ENCODE measurements at places on chromosomes 7 and 10. TPM values are rescaled to one million over a fixed set of nuclear protein-coding genes. Genes with fewer than 3 reads are reported as not detected.

GRCh38 chr7:116614499-116615262 lies 57.3 kb upstream of the MET start:
- DNase-seq, result no peak

GRCh38 chr7:4707217-4707741 lies 25.2 kb downstream of the FOXK1 start:
- DNase-seq, result no peak

DNA sequence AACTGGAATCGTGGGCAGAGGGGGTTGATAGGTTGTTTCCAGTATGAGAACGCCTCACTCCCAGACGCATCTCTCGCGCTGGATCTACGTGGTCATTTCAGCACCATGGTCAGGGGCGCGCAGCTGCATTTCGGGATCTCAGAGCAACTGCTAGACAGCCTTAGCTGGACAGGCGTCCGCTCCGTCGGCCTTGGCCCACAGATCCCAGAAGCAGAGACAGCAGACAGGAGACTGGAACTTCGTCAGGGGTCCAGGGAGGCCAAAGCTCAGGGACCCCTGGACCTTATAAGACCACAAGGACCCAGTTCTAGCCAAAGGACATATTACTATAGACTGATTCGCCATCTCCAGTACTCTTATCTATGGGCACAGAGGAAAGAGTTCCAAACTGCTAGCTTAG lies 5.3 kb downstream of the NEUROG3 start:
- DNase-seq, result peak; percentile 70

Gene EN2
- not detected for total RNA-seq

GRCh38 chr7:81883801-81884393 lies 114.0 kb upstream of the HGF start:
- no peak for DNase-seq

DNA sequence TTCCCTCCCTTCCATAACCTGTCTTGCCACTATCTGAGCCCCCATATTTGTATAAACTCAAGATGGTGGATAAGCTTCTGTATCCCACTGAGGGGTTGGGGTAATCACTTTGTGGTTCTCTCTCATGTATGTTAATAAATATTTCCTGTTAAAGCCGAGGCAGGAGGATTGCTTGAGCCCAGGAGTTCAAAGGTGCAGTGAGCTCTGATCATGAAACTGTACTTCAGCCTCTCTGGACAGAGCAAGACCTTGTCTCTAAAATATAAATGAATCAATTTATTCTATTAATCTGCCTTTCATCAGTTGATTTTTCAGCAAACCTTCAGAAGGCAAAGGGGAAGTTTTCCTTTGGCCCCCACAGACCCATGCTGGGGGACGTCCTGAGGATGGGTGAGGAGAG lies 1.8 kb upstream of the RARRES2 start:
- no peak for DNase-seq

Gene TMEM229A
- not detected for total RNA-seq

GRCh38 chr10:45408421-45409319 lies 34.7 kb downstream of the ALOX5 start:
- DNase-seq, result no peak

GRCh38 chr10:28684157-28684985 lies 7.0 kb downstream of the BAMBI start:
- no peak for DNase-seq

DNA sequence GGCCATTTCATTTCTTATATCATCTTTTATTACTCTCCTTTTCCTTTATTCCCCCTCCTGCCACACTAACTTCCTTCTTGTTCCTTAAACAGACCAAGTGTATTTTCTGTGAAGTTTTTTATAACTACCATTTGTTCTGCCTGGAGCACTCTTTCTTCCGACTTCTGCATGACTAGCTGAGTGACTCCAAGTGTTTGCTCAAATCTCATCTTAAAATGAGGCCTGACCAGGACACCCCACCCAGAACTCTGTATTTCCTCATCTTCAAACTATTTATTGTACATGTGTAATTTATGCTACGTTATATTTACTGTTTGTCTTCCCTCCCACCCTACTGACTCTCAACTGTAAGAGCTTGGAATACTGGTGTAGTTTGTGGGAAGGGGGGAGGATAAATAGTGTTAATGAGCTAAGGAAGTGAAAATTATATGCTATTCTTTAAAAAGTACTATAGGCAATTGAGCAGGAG lies 3.2 kb downstream of the MINDY3 start:
- no peak for DNase-seq

- peak; percentile 46 for DNase-seq
Observed at GRCh38 chr10:114477285-114477684, 73.0 kb upstream of the AFAP1L2 start.

DNA sequence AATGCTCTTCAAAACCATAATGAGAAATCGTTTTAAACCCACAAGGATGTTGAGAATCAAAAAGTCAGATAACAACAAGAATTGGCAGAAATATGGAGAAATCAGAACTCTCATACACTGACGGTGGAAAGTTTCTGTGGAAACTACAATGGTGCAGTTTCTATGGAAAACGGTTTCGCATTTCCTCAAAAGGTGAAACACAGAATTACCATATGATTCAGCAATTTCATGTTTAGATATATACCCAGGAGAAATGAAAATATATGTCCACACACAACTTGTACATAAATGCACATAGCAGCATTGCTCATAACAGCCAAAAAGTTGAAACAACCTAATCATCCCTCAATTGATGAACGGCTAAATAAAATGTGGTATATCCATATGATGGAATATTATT lies 218.2 kb downstream of the ARL4A start:
- DNase-seq, result no peak

GRCh38 chr7:87027900-87028299 lies 31.6 kb downstream of the ELAPOR2 start:
- DNase-seq, result no peak

GRCh38 chr7:1358376-1359050 lies 100.8 kb downstream of the MICALL2 start:
- no peak for DNase-seq

- no peak for DNase-seq
Observed at GRCh38 chr7:152924826-152925411, 165.4 kb downstream of the ACTR3B start.

GRCh38 chr10:84308481-84309304 lies 19.7 kb upstream of the CCSER2 start:
- DNase-seq, result peak; percentile 42

DNA sequence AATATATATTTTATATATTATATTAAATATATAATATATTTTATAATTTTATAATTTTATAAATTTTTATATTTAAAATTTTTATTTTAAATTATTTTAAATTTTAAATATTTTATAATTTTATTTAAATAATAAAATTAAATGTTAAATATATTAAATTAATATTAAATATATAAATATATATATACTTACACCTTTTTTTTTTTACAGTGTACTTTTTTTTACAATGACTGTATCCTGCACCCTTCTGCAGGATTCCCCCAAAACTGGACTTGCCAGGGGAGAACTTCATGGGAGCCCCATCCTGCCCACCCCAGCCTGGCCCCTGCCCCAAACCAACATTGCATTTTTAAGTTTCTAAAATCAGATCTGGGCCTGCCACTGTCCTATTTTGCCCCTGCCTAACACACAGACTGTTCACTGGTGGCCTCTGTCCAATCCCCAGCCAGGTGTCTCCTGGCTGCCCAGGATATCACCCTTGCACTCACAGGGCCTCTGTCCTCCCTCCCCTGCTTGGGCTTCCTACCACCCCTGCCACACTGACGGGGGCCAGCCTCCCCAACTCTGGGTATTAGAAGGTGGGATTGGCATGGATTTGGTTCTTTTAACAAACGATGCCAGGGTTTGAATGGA lies 138.0 kb downstream of the ADCY1 start:
- DNase-seq, result no peak

DNA sequence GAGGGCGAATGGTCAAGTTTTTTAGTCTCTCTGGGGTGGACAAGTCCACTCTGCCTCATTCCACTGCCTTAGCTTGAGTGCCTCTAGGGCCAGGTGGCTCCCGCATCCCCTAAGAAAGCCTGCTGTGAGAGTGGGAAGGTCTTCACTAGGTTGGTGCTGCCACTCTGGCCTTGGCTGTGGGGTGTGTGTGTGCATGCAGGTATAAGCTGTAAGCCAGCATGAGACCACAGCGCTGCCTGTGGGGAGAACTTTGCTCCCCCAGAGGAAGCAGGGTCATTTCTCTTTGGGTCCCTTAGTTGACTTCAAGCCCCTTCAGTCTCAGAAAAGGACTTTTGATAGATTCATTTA lies 25.5 kb upstream of the PCBD1 start:
- peak; percentile 4 for DNase-seq

DNA sequence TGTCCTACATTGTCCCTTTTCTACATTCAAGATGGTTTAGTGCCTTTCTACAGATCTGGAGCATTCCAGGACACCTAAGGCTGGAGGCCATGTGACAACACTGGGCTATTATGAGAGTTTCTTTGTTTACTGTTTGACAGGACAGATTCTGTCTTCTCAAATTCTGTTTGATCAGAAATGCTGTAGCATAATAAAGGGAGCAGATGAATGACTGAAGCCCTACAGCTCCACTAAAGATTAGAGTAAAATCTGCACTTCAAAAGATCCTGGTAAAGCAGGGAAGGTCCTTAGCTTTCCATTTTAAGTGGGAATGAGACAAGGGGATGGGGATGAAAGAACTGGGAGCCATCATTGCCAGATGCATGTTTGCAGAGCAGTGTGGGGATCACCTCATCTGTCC lies 38.4 kb downstream of the TMEM229A start:
- no peak for DNase-seq

Gene RAMP3
- 36.0 TPM for total RNA-seq

DNA sequence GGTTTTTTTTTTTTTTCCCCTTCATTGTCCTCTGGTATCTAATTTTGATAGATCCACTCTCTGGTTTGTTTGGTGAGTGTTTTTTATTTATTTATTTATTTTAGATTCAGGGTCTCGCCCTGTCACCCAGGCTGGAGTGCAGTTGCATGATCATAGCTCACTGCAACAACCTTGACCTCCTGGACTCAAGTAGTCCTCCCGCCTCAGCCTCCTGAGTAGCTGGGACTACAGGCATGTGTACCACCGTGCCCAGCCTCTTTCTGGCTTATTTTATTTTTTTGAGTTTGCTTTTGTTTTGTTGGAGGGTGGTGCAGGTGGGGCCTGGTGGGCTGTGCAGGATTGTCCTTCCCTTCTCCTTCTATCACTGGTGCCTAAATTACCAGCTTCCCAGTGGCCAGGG lies 187.2 kb upstream of the SH2B2 start:
- no peak for DNase-seq

Gene DPYSL4
- 45.2 TPM for total RNA-seq

GRCh38 chr10:36872702-36873393 lies 252.6 kb upstream of the ANKRD30A start:
- DNase-seq, result no peak

DNA sequence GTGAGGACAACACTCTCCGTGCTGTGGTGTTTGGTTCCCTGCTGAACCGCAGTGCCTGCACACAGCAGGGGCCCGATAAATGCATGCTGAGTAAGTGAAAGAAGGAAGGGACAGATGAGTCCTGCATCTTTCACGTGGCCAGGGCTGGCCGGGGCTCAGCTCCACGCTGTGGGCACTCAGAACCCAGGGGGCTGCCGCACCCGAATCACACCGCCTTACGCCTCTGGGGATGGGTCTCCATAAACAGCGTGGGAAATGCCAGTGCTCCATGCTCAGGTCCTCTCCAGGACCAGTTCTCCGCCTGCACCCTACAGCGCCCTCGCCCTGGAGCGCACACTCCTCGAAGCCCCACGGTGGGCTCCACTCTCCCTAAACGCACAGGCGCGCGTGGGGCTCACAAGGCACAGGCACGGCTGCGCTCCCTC lies 38.1 kb downstream of the RASGEF1A start:
- DNase-seq, result peak; percentile 22
